Activated T-cell treated with anti-CD3 and anti-CD28 coated beads, Interleukin-2, amount 50 U/mL, for 48 hours (primary cell): ENCODE measurements at places on chromosomes 4 and X.

DNA sequence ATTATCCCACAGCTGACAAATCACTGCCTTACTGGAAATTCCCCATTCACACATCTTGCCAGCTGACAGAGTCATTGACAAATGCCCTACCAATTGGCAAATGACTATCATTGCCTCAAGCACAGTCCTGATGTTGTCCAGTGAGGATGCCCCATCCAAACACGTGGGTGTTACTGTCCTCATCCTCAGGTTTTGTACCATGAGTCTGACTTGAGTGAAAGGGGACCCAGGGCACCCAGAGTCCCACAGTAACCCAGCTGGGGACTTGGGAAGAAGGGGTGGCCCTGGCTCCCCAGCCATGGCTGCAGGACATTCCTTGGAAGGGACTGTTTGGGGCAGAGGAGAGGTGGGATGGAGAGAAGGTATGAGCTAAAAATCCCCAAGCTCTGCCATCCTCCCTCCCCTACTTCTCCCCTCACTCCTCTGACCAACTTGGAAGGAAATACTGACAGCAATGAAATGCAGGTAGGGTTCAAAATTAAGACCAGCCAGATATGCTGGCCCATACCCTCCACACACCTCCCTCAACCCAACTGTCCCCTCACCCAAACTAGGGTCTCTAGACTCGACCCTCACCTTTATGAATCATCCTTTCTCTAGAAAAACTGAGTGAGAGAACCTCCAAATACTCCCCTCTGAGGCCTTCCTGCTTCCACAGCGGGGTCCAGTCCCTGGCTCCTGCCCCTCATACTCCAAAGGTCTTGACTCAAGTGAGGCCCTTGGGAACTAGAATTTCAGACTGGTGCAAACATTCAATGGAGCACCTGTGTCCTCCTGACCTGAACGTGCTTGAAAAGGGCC, 5.1 kb downstream of the TIMP1 start:
- no peak for DNase-seq

DNA sequence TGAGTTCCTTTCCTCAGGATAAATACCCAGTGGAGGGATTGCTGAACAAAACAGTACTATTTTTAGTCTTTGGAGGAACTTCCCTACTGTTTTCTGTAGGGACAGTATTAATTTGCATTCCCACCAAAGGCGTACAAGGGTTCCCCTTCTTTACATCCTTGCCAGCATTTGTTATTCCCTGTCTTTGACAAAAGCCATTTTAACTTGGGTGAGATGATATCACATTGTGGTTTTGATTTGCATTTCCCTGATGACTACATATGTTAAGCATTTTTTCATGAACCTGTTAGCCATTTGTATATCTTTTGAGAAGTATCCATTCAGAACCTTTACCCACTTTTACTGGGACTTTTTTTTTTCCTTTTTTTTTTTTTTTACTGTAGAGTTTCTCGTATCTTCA, 126.2 kb upstream of the ANXA10 start:
- no peak for DNase-seq

DNA sequence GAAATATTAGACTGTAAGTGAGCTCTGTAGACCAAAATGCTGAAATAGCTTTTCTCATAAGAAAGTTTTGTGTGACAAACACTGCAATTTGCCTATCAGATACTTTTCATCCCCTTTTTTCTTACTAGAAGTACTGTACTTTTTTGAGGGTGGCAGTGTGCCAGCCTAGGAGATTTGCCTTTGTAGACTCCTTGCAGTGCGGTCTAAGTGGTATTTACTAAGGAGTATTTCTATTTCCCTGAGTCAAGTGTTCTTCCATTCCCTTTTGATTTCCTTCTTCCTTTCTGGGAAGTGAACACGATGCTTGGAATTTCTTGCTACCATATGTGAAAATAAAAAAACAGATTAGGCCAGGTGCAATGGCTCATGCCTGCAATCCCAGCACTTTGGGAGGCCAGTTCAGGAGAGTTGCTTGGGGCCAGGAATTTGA, 34.6 kb downstream of the PDLIM5 start:
- no peak for DNase-seq

DNA sequence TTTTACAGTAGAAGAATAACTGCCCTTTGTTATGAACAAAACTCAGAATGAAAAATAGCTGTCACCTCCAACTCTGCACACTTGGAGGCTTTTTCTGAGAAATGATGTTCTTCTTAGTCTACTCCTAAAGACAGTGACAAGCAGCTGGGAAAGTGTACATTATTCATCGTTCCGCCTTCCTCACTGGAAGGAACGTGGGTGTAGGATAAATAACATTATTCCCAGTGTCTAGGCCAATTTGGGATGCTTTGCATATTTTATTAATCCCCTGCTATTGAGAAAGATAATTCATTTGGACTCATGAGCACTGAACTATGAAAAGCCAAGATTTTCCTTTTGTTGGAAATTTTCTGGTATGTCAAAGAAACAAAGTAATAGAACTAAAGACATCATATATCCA, 87.8 kb downstream of the VCX2 start:
- DNase-seq, result no peak

- DNase-seq, result no peak
These were observed 25.3 kb upstream of the HERC6 start for GRCh38 chr4:88353324-88353723.

- DNase-seq, result peak; percentile 37
These were observed 900 bp upstream of the MTMR1 start for GRCh38 chrX:150692296-150692695.

DNA sequence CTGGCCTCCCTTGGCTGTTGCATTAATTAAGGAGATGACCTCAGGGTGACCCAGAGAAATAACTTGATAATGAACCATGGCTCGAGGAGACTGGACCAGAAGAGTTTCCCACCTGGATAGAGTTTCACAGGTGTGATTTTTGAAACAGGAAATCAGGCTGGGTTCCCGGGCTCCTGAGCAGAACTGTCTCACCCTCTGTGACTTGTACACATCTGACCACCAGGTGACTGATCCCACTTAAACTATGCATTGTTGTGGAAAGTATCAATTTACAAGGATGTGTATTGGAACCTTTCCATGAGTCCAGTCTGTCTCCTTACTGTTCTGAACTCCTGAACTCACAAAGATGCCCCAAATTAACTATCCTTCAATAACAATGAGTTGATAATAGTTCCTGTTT, 220.3 kb downstream of the PTTG2 start:
- DNase-seq, result no peak

DNA sequence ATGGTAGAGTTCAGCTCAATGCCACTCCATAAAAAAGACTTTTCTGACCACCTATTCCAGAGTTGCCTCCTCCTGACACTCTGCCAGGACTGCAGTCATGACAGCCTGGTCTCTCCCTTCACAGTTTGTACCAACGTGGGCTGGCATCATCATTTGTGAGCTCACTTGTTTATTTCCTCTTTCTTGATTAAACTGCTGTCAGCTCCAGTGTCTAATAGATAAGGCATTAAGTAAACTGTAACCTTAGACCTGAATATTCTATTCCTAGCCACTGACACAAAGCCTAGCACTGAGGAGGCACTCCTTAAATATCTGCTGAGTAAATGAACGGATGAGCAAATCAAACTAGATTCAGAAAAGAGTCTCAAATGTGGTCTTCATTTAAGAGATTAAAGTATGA, 48.7 kb downstream of the DDX60 start:
- DNase-seq, result no peak

DNA sequence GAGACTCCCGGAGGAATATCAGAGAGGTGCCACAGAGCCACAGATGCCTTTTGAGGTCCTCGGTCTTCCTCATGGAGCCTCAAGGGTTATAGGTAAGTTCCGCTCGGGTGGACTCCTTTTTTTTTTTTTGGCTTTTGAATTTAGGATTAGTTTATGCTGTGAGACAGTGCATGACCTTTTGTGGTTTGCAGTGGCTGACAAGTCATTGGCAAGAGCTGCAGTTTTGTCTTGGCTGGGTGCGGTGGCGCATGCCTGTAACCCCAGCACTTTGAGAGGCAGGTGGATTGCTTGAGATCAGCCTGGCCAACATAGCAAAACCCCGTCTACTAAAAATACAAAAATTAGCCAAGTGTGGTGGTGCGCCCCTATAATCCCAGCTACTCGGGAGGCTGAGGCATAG, 4.5 kb upstream of the GRSF1 start:
- DNase-seq, result no peak

- no peak for DNase-seq
These were observed 192.5 kb upstream of the TTC29 start for GRCh38 chr4:147138171-147138570.

GRCh38 chr4:109999585-109999912, 86.9 kb downstream of the EGF start:
- no peak for DNase-seq

DNA sequence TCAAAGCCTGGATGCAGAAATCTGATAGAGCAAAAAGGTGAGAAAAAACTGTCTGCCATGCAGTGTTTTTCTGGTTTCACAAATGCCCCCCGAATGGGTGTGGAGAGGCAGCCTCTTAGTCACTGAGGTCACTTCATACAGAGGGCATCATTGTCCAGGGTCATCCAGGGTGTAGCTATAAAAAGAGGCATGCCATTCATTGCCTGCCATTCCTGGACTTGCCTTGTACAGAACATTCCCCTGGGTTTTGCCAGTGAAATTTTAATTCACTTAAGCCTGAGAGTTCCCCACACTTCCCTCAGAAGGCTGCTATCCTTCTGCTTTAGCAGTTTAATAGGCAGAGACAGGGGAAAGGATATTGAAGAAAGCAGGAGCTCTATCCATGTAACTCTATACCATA, 230.3 kb downstream of the UNC5C start:
- no peak for DNase-seq

DNA sequence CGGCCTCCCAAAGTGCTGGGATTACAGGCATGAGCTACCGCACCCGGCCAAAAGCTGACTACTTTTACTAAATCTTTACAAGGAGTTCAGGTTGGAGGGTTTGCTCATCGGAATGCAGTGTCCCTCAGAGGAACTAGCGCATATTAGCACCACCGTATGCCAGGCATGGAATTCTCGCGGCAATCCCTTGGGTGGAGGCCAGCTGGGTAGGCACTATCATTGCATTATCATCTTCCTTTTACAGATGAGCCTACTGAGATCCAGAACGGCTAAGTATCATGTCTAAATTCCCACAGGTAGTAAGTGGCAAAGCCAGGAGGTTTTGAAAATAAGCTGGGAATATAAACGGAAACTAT, 6.1 kb upstream of the CXorf66 start:
- DNase-seq, result no peak

DNA sequence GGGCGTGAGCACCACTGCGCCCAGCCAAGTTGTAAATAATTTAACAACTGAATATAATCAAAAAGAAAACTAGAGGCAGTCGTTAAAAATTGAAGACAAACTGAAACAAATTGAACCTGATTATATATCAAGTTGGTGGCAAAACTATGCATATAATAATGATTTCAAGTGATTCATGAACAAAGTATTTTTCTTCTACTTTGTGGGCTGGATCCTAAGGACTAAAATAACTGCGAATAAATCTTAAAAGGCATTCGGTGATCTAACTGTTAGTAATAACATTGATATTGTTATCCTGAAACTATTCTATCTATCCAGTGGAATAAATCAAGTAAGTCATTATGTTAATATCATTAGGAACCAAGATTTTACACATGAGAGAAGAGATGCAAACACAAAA, 21.2 kb upstream of the USP9X start:
- DNase-seq, result no peak

DNA sequence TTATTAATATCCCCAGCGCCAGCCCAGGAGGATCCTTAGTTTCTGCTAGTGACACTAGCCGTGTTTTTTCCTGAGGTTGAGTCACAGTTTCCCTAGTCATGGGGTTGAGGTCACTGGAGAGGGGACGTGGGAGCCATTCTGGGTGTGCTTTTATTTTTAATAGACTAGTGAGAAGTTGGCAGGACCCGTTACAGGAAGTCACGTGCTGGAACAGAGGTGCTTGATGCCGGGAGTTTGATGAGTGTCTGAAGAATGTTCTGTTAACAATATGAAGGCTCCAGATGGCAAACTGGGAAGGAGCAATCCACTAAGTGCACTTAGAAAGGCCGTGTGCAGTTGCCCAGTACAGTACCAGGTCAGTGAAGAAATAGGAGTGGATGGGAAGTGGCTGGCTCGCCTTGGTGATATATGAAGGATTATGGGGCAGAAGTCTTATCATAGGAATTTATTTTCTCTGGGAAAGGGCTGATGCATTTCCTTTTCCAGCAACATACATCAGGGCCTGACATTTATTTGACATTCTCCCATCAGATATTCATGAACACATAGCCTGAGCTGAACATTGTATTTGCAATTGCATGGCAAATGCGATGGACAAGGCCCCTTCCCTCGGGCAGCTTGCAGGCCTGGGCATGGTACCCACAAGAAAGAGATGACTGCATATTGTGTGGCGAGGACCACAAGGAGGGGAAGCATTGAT, 291.8 kb downstream of the FBXW7 start:
- DNase-seq, result no peak

DNA sequence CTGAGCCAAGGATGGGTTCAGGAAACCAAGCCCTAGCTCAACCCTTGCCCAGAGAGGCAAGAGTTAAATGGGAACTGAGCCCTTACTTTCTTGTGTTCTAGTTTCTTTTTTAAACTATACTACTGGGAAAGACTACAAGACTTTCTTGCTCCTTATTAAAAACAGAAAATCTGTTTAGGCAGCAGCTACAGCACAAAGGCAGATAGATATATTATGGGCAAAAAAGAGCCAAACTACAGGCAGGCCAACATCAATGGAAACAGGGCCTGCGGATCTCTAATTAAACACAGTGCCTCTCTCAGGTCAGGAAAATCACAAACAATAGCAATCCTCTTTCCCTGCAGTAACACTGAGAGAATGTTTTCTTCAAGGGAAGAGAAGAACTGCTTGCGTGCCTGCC, 226.0 kb downstream of the LDB2 start:
- DNase-seq, result no peak

- DNase-seq, result no peak
These were observed 358.7 kb upstream of the CTSO start for GRCh38 chr4:156312261-156312847.

DNA sequence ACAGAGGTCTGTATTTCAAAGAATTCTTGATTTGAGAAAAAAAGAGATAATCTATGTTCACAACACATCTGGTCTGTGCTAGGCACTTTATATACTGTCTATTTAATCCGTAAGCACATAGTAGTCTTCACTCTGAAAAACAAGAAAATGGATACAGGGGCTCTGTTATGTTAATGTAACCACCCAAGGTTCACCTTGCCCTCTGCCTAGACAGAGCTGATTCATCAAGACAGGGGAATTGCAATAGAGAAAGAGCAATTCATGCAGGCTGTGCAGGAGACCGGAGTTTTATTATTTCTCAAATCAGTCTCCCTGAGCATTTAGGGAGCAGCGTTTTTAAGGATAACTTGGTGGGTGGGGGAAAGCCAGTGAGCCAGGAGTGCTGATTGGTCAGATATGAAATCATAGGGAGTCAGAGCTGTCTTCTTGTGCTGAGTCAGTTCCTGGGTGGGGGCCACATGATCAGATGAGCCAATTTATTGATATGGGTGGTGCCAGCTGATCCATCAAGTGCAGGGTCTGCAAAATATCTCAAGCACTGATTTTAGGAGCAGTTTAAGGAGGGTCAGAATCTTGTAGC, 92.9 kb upstream of the TNIP3 start:
- DNase-seq, result peak; percentile 38
